ENCODE measurements at places on chromosomes 1 and 21.

DNA sequence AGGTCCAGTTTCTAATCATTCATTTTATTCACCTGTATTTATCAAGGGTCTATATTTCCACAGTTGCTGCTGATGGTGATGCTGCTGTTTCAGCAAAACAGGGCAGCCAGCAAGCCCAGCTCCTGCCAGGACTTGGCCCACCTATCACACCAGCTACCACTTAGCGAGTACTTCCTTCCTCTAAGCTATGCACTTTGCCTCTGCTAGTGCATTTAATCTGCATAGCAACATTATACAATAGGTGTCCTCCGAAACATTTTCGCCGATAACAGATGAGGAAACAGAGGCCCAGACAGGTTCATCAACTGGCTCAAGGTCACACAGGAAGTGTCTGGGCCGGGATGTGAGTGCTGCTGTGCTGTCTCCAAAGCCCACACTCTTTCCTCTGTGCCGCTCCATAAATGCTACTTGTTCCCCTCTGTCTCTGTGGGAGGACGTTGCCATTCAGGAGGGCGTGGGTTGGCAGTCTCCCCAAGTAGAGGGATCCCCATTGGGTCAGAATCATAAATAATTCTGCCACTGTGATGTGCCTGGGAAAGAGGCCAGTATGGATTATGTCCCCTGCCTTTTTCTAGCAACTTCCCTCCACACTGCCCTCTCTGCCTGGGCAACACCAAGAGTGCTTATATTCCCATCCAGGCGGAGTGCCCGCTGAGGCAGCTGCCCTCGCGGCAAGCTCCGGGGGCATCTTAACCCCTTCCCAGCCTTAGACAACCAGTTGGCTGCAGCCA is 9.4 kb upstream of the PLEKHA6 start:
- DNase-seq: no peak

GRCh38 chr1:65429078-65429477 is 8.6 kb downstream of the LEPR start:
- no peak for DNase-seq

- no peak for DNase-seq
These were observed 20.0 kb downstream of the HTR6 start for GRCh38 chr1:19684677-19685076.

GRCh38 chr1:56356376-56356990 is 222.9 kb downstream of the PLPP3 start:
- no peak for DNase-seq

DNA sequence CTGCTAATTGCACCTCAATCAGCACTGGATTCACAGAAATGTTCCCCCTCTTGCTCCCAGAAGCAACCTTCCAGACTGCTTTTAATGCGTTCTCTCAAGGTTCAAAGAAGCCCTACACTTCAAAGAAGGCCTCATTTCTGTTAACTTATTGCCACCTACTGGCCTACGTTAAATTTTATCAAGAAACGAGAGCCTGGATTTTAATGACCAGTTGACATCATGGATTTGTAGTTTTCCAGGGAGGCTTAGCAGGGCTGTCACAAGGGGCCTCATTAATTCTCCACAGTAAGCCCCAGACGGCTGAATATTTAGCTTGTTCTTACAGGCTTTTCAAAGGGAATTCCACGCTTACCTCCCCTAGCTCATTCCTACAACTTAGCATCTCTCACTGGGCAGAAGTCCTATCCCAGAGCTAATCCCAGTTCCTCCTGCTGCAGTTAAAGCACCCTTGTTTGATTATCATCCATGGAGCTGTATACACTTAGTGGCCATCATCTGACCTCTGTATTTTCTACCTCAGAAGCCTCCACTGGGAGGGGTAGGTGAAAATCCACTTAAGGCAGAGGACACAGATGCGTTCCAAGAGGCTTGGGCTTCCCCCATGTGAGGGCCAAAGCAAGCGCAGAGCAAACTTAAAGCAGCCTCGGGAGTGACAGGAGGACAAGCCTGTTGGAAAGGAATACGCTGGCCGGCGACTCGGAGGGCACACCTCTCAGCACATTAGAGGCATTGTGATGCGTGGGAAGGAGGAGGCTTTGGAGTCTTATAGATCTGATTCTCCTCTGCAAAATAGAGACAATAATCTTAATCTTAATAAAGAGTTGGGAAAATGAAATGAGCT is 32.2 kb upstream of the CYP4X1 start:
- DNase-seq: no peak

GRCh38 chr1:182186757-182187146 is 125.2 kb upstream of the ZNF648 start:
- no peak for DNase-seq

DNA sequence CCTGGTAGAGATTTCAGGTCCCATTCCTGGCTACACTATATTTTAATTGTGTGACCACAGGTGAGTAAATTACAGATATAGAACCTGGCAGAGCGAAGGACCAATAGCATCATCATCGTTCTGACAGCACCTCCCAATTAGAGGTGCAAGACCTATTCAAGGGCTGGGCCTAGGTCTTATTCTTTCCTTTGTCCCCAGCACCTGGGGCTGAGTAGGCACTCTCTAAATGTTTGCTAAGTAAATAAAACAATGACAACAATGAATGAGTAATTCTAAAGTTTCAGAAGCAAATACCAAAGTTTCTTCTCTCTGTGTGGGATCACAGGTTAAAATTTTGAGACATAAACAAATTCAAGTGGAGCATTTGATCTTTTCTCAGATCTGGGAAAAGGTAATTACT is 32.7 kb downstream of the BEND5 start:
- no peak for DNase-seq

DNA sequence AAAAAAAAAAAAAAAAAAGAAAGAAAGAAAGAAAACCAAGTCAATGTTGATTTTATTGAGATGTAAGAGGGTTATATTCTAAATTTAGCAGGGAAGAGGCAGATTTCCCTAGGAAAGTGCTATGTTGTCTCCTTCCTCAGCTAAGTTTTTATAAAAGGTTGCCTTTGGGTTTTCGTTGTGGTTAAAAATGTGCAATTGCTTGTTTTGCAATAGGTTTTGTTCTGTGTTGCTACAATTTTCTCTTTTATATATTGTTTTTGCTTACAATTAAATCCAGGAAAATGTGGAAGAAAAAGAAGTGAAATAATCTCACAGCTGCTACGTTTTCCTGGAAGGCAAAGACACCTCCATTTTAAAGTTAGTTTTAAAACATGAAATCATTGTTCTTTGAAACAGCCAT is 136.7 kb upstream of the C1orf105 start:
- no peak for DNase-seq

DNA sequence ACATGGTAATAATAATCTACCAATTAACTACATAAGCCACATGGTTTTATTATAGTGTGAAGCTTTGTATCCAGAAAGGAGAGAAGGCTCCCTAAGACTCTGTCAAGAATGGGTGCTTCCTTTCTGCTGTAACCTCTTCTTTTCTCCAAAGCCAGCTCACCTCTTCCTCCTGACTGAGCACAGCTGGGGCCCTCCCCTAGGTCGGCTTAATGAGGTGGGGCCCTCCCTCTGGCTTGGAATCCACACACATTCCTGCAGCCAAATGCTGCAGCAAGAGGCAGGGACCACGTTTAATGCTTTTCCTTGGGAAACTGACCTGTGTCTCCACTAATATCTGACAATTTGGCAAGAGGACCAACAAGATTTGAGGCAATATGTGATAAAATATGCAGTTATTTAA is 94.8 kb downstream of the DSCAM start:
- no peak for DNase-seq

- DNase-seq: no peak
These were observed 185.4 kb downstream of the DYRK1A start for GRCh38 chr21:37551993-37552355.

- DNase-seq: no peak
These were observed 650.8 kb downstream of the PLPP3 start for GRCh38 chr1:55928576-55928975.

GRCh38 chr1:51986718-51987117 is 3.8 kb downstream of the RAB3B start:
- no peak for DNase-seq

Data from AG08396 (cell line).